ENCODE measurements at places on chromosomes 4 and X.

- no peak for DNase-seq
These were observed 37.3 kb downstream of the RRAGB start for GRCh38 chrX:55754861-55755294.

GRCh38 chr4:164575861-164576260, 178.1 kb upstream of the SMIM31 start:
- DNase-seq, result no peak

DNA sequence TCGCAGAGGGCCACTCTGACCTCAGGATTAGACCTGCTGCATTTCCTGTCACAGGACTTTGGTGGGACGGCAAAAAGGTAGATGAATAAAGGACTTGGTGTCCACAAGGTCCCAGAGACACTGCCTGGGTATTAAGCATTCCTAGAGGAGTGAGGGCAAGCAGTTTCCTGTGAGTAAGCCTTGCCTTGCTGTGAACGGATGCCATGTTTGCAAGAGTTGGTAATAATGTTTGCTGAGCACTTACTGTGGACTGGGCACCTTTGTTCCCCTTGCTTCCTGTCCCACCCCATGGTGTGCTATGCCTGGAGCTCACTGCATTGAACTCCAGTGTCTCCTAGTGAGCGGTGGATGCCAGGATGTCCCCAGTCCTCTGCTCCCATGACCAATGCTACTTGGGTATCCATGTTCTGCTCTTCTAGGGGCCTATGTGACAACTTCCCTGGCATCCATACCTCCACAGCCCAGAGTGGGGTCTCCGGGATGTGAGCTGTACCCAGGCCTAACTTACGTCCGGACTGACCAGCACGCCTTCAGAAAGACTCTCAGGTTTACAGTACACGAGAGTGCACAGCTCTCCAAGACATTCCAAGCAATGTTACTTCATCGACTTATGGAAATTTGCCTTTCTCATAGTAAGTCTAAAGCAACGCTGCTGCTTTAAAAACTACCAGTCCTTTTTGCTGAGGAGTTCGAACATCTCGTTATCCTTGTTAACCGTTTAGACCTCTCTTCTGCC, 95.5 kb upstream of the MSX1 start:
- DNase-seq, result no peak

DNA sequence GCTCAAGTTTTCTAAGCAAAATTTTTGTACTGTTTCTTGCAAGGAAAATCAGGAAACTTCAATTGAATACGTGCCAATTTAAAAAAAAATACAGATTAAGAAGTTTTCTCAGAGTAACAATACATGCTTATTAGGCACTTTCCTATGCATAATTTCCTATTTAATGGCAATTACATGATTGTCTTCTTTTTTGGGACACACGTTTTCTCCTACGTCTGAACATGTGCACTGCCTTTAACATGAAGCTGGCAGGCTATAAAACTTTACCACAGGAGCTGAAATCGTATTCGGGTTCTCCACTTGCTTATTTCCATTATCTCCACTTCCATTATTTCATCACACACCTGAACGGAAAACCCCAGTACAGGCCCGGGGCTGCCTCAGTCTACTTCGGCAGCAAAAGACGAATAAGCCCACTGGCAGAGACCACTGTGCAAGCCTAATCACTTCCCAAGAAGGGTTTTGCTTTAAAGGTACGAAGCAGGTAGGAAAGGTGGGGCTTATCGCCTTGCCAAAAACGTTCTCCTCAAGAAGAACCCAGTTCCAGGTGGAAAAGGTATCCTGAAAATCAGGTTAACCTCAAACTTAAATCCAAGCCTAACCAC, 575 bp downstream of the RCHY1 start:
- no peak for DNase-seq

- DNase-seq, result no peak
These were observed 61.6 kb downstream of the GASK1B start for GRCh38 chr4:158111241-158111640.

DNA sequence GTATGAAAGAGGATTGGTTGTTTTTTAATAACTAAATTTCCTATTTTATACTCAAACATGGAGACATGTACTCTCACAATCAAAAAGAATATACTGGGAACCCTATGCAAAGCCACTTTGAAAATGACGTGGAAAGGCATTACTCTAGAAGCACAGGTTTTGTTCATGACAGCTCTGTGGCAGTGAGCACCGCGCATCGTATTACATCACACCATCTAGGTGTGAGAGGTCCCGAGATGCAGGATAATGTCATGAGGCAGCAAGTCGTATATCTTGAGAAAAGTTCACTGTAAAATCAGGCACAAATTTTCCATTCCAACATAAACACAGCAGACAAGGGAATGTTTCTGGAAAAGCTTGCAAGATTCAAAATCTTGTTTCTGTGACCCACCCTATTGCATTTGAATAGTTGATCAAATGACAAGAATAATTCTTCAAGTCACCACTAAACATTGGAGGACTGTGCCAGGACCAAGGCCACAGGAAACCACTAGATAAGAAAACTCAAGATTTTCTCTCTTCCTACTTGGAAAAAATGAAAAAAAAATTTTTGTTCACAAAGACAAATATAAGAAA, 127.6 kb downstream of the LDB2 start:
- no peak for DNase-seq

DNA sequence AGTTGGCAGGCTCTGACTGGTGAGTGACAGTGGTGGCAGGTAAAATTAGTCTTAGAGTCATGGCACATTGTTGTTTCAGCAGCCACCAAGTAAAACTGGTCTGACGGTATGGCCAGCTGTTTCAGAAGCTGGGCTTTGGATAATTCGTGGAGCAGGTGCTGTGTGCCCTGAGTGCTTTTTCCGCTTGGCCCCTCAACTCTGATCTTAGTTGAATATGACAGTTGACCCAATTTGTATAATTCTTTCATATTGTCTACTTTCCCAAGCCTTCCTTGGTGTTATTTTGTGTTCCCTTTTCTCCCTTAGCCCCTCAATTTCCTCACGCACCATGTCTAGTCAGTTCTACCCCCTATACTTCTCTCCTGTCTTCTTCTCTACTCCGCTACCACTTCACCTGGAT, 32.0 kb downstream of the CDS1 start:
- DNase-seq, result no peak

DNA sequence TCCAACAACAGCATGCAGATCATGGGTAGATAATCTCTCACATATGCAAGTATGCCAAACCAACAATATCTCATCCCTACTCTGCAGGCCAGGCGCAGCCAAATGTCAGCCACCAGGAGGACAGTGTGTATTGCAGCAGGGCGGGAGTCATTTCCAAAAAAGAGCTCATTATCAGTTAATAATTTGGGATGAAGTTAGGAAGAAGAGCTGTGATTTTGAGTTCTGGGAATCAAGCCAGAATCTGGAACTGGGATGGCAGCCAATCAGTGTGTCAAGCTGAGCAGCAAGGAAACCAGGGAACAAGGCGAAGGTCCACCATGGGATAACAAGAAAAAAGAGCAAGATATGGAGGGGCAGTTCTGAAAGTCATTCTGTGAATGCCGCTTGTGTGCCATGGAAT, 88.2 kb upstream of the CAMK2D start:
- peak; percentile 20 for DNase-seq

DNA sequence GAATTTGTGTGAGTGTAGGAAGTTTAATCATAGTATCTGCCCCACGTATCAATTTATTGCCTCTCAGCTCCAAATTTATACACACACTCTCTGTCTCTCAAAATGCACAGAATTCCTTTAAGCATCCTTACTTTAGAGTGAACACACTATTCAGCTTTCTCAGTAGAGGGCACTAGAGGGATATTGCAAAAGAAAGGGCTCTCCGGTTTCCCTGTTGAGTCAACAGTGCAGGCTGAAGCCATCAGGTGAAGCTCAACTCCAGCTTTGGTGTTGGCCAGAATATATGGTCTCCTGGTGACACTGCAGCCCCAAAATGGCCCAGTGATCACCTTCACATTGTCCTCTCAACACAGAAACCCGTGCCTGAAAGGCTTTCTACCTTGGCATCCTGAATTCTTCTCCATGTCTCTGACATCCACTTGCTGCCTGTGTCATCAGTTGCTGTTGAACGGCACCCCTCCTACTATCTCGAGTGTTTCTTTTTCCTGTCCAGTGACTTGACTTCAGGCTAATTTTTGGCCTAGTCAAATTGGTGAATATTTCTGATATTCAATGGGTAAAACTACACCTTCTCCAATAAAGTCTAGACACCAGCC, 670.5 kb downstream of the GABRG1 start:
- DNase-seq, result no peak

DNA sequence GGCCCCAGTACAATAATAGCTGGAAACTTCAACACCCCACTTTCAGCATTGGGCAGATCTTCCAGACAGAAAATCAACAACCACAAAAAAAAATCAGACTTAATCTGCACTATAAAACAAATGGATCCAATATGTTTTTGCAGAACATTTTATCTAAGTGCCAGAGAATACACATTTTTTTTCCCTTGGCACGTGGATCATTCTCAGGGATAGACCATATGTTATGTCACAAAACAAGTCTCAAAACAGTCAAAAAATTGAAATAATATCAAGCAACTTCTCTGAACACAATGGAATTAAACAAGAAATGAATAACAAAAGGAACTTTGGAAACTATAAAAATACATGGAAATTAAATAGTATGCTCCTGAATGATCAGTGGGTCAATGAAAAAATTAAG, 576.3 kb downstream of the PCDH19 start:
- DNase-seq, result no peak

- DNase-seq, result no peak
These were observed 126.9 kb upstream of the DCLK2 start for GRCh38 chr4:149951152-149951900.

DNA sequence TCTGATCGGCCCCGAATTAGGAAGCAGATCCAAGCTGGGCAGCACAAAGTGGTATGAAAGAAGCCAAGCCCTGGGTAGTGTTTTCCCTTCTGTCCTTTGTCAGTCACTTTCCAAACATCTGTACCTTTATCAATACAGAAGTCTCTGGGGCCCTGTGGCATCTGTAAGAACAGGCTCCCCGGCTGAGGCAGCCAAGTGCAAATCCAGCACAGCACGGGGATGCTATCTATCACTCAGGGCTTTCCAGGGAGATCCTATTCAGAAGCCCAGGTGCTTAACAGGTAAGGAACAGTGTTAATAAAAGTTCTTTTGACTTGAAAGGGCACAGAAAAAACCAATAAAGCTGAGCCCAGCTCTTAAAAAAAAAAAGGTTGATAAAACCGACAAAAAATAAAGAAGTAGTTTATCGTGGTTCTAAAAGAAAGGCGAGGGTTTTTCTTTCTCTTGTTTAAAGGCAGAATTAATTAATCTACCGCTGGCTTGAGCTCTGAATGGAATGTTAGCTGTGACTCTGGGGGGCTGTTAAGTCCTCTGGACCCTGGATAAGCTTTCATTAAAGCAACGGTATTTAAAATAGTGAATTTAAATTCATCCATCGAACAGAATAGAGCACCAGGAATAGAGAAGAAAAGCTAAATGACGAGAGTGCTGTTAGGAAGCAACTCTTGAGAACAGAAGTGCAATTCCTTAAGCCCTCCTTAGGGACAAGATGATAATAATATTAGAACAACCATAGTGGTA, 119.1 kb upstream of the GATB start:
- DNase-seq, result no peak

GRCh38 chr4:7000421-7001176, 42.6 kb upstream of the TADA2B start:
- DNase-seq, result peak; percentile 20

DNA sequence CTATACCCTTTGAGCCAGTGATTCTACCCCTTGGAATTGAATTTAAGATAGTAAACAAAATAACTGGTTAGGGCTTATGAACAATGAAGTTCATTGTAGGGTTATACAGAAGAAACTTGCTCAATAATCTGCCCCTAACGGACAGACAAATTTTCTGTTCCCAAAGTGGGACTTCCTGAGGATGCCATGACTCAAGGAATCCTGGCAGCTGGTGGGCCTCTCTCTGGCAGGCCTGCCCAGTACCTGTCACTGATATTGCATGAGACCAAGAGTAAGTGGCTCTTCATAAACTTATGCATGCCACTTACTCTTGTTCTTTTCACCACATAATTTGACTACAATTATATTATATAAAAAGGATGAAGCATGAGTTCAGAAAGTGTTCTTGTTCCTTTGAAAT, 41.5 kb downstream of the GPRIN3 start:
- DNase-seq, result no peak

- DNase-seq, result no peak
These were observed 29.3 kb downstream of the DYNLT3 start for GRCh38 chrX:37818031-37818430.

GRCh38 chr4:185128272-185129119, 14.6 kb upstream of the SLC25A4 start:
- DNase-seq, result peak; percentile 69

- no peak for DNase-seq
These were observed 164.6 kb upstream of the BCOR start for GRCh38 chrX:40262157-40263013.

DNA sequence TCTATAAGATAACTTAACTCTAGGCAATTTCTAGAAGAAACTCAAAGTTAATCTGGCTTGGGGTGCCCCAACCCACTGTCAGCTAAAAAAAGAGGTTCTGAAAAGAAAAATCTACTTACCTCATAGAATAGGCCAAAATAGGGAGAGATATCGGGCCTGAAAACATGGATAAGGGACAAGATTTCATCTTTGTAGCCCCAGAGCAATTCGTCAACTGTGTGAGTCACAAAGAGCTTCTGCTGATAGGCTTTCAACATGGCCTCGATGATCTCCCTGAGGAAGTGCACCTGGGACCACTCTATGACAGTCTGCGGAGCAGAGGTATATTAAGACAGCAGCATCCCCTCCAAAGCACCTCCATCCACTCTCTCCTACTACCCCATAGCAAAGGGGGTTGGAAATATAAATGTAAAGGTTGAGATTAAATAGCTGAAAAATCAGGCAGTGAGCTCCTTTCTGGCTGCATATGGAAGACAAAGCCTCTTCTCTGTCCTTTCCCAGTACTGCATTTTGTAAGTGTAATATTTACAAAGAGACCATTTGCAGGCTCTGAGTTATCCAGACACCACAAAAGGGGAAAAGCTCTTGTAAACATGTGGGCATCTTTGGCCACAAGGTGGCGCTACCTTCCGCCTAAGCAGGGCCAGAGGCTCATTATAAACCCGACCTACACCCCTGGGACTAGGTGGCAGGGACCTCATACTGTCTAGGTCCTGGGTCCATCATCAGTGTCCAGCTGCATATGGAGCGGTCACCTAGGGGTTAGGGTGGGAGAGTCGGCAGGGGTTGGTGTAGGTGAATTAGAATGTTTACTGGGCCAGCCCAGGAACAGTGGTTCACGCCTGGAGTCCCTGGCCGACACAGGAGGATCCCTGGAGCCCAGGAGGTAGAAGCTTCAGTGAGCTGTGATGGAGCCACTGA, 31.5 kb upstream of the NUP54 start:
- no peak for DNase-seq

DNA sequence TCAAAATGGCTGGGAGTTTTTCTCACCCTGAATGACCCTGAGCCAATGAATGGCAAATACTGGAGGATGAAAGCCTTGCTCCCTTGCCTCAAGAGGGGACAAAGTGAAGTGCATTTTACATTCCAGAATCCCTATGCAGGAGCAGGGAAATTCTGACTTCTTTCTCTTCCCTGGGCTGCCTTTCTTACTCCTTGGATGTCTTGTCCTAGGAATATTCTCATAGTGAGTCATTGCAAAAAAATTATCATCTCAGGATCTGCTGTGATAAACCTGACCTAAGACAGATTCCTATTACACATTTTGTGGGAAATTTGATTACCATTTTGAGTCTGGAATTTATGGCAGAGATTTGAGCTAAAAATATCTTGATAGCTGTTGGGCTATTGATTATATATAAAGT, 199.9 kb downstream of the TMA16 start:
- DNase-seq, result no peak

GRCh38 chrX:5730556-5730955, 498.1 kb downstream of the NLGN4X start:
- no peak for DNase-seq

GRCh38 chrX:50067435-50068284, 133.1 kb downstream of the AKAP4 start:
- DNase-seq, result peak; percentile 84
